Spleen (tissue), 13 donors: ENCODE measurements at places on chromosomes 12 and 14.

GRCh38 chr12:54608156-54608555, 19.7 kb upstream of the PPP1R1A start:
- H3K27ac ChIP-seq, result no peak overlapping the region
- H3K36me3 ChIP-seq, result no peaks in the 10 kb centered on the region

DNA sequence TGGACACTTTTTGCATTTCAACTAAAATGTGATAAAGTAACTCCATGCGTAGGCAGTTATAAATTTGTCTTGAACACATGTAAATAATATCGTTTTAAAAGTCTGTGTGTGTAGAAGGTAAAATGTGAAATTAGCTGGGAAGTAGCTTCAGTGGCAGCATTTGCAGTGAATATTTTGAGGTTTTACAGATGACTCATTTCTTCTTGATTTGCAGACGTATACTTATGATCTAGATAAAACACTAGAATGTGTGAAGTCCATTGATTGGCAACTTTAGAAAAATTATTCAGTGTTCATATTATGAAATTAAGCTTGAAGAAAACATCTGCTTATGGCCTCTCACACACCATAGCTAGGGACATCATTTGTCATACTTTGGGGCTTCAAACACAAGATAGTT, 788.6 kb upstream of the NOVA1 start:
- H3K36me3 ChIP-seq, result no peaks in the 10 kb centered on the region
- no peak overlapping the region for H3K4me3 ChIP-seq

DNA sequence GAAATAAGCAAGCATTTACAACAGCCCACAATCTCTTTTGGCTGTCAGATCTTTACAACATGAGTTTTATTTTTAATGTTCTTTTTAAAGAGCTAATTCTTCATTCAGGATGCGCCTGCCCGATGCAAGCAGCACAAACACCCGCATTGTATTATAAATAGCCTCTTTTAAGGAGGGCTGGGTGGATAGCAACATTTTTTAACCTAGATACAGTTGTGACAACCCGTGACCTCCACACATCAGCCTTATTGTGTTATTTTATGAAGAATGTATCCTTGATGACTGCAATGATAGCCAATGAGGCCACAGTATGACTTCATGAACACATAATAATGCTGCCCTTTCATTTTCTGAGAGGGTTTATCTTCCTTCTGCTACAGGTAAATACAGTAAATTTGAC, 173.7 kb downstream of the FOXN3 start:
- no peaks in the 10 kb centered on the region for H3K4me1 ChIP-seq
- no peak for DNase-seq
- H3K4me3 ChIP-seq, result no peak overlapping the region
- H3K36me3 ChIP-seq, result no peaks in the 10 kb centered on the region

GRCh38 chr12:104951759-104952509, 6.2 kb downstream of the SLC41A2 start:
- H3K4me1 ChIP-seq, result no peaks in the 10 kb centered on the region
- H3K36me3 ChIP-seq, result no peaks in the 10 kb centered on the region
- no peak overlapping the region for H3K27ac ChIP-seq
- no peak overlapping the region for H3K4me3 ChIP-seq
- H3K27me3 ChIP-seq, result no peaks in the 10 kb centered on the region

GRCh38 chr14:83940253-83940652, 1589.7 kb upstream of the FLRT2 start:
- no peaks in the 10 kb centered on the region for H3K4me1 ChIP-seq
- no peak overlapping the region for H3K4me3 ChIP-seq

DNA sequence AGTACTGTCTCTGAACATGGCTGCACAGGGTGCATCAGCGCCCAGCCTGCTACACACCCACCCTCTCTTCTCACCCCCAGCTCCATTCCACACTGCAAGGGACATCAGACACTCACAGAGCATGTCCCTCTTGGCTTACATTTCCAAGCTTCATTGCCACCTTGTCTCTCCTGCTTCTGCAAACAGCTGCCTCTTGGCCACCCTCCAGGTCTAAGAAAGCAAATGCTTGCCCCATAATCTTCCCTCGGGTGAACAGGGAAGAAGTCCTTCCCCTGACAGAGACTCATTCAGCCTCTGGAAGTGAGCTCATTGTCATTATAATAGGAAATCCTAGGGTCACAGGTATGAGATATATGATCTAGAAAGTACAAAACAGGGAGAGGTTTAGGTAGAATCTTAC, 505.2 kb downstream of the RMST start:
- H3K27me3 ChIP-seq, result no peaks in the 10 kb centered on the region
- H3K4me1 ChIP-seq, result no peaks in the 10 kb centered on the region
- H3K36me3 ChIP-seq, result no peaks in the 10 kb centered on the region

DNA sequence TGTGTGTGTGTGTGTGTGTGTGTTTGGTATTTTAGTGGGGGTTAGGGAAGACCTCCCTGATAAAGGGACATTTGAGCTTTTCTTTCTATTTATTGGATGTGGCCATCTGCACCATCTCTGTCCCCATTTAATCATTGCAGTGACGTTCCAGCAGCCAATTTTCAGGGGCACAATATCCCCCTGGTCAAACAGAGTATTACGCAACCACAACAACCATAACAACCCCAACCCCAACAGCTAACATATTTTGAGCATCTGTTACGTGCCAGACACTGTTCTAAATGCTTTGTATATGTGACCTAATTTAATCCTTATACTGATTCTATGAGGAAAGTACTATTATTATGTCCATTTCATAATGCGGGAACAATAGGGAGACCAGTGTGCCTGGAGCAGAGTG, 87.4 kb downstream of the TTC8 start:
- H3K4me3 ChIP-seq, result no peak overlapping the region
- no peaks in the 10 kb centered on the region for H3K36me3 ChIP-seq
- H3K4me1 ChIP-seq, result no peaks in the 10 kb centered on the region
- no peak for DNase-seq
- peaks cover 6% of the 10 kb centered on the region for H3K27me3 ChIP-seq

DNA sequence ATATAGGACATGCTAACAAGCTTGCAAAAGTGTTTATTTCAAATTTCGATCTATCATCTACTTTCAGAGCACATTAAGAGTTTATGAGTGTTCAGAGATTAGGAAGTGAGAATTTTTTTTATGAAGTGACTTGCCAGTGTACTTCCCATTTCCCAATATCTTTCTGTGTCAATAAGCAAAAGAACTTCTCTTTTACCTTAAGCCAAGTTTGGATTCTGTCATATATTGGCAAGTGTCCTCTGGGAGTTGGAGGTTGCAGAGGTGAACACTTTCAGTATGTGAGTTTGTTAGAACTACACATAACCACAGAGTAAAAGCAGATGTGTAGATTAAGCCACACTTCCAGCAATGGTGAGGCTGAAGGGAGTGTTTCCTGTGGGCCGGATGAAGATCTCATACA, 16.6 kb upstream of the KLRF1 start:
- peaks cover 10% of the 10 kb centered on the region for H3K27me3 ChIP-seq
- no peaks in the 10 kb centered on the region for H3K4me1 ChIP-seq
- H3K4me3 ChIP-seq, result no peak overlapping the region
- no peaks in the 10 kb centered on the region for H3K36me3 ChIP-seq
- DNase-seq, result no peak

DNA sequence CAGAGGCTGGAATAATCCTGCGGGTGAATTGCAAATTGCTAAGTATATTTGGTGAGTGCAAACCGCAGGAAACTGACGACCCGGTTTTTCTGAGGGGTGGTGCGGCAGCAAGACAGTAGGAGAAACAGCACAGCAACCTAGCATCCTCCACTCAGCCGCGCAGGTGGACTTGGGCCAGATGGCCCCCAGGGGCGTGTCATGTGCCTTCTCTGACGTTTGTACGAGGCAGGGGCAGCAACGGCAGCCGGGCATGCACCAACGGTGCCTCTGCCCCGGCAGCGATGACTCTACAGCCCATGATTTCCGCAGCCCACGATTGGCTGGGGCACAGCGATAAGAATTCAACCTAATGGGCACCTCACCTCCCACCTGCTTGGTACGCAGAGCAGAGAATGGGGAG, 11.1 kb upstream of the CLEC2A start:
- no peak overlapping the region for H3K4me3 ChIP-seq
- H3K36me3 ChIP-seq, result no peaks in the 10 kb centered on the region
- H3K27me3 ChIP-seq, result peaks cover 6% of the 10 kb centered on the region
- peak; percentile 84 for DNase-seq
- H3K27ac ChIP-seq, result no peak overlapping the region

DNA sequence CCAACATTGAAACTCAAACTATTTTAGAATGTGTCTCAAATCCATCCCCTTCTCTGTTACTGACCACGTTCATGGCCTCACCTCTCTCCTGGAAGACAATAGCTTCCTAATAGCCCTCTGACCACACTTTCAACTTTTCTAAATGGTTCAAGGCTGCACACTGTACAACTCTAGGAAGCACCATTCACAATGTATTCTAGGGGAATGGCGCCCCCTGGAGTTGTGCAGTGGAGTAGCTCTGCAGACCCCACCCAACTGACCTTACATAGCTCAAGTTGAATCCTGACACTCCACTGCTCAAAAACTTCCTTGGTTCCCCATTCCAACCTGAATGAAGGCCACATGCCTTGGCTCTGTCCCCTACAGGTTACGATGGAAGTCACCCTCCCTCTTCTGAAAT, 77.6 kb downstream of the GAS2L3 start:
- no peaks in the 10 kb centered on the region for H3K4me1 ChIP-seq
- H3K27me3 ChIP-seq, result no peaks in the 10 kb centered on the region
- no peak for DNase-seq
- no peaks in the 10 kb centered on the region for H3K36me3 ChIP-seq
- H3K4me3 ChIP-seq, result no peak overlapping the region
- H3K27ac ChIP-seq, result no peak overlapping the region

GRCh38 chr12:112939761-112940381, 1.6 kb downstream of the OAS3 start:
- H3K36me3 ChIP-seq, result peaks cover 35% of the 10 kb centered on the region
- no peaks in the 10 kb centered on the region for H3K27me3 ChIP-seq
- peak overlapping the region; percentile 90 for H3K27ac ChIP-seq
- no peak for DNase-seq
- H3K4me3 ChIP-seq, result no peak overlapping the region

DNA sequence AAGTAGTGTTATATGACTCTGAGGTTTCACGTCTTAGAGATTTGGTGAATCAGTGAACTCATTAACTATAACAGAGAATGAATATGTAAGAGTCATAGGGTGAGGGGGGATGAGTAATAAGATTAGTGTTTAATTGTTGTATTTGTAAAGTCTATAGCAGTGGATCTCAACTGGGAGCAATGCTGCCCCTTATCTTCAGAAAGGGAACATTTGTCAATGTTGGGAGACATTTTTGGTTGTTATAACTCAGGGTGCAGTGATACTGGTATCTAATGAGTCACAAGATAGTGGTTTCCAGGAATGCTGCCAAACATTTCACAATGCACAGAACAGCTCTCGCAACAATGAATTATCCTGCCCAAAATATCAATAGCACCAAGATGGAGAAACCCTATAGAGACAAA, 1193.7 kb downstream of the GALC start:
- no peaks in the 10 kb centered on the region for H3K36me3 ChIP-seq
- no peaks in the 10 kb centered on the region for H3K4me1 ChIP-seq
- no peaks in the 10 kb centered on the region for H3K27me3 ChIP-seq
- H3K4me3 ChIP-seq, result no peak overlapping the region

GRCh38 chr12:3222979-3223378, 145.8 kb downstream of the TSPAN9 start:
- H3K27ac ChIP-seq, result no peak overlapping the region
- no peak for DNase-seq
- no peak overlapping the region for H3K4me3 ChIP-seq
- H3K4me1 ChIP-seq, result peaks cover 34% of the 10 kb centered on the region

DNA sequence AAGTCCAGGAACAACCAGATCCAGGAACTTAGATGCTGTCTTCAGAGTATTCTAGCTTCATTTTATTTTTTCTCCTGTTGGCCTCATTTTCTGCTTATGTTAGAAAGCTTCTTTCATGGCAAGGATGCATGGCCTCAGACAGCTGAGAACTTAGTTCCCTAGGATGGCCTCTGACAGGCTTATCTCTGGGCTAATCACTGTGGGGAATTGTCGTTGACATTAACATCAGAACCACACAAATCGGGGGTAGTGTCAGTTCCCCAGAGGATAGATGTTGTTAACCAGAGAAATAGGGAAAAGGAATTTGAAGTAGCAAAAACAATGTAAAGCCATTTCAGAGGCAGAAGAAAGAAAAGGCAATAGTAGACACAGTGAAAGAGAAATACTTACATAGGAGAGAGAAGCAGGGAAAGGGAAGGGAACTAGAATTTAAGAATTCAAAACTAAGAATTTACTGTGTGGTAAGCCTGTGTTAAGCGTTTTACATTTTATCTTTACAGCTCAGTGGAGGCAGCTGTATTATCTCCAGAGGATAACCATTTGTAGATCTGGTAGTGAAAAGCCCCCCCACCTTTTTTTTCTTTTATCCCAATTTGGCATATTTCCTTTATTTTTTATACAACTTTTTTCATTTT, 21.8 kb downstream of the FUT8 start:
- peaks cover 49% of the 10 kb centered on the region for H3K4me1 ChIP-seq
- no peaks in the 10 kb centered on the region for H3K36me3 ChIP-seq
- no peak overlapping the region for H3K4me3 ChIP-seq
- no peaks in the 10 kb centered on the region for H3K27me3 ChIP-seq

GRCh38 chr12:3684449-3685051, 68.4 kb downstream of the CRACR2A start:
- peaks cover 44% of the 10 kb centered on the region for H3K36me3 ChIP-seq
- H3K4me1 ChIP-seq, result no peaks in the 10 kb centered on the region
- DNase-seq, result no peak

GRCh38 chr14:77154421-77154820, 12.8 kb upstream of the ZDHHC22 start:
- peaks cover 12% of the 10 kb centered on the region for H3K27me3 ChIP-seq
- H3K36me3 ChIP-seq, result no peaks in the 10 kb centered on the region
- H3K4me3 ChIP-seq, result no peak overlapping the region
- H3K27ac ChIP-seq, result no peak overlapping the region
- peak; percentile 29 for DNase-seq
- no peaks in the 10 kb centered on the region for H3K4me1 ChIP-seq

DNA sequence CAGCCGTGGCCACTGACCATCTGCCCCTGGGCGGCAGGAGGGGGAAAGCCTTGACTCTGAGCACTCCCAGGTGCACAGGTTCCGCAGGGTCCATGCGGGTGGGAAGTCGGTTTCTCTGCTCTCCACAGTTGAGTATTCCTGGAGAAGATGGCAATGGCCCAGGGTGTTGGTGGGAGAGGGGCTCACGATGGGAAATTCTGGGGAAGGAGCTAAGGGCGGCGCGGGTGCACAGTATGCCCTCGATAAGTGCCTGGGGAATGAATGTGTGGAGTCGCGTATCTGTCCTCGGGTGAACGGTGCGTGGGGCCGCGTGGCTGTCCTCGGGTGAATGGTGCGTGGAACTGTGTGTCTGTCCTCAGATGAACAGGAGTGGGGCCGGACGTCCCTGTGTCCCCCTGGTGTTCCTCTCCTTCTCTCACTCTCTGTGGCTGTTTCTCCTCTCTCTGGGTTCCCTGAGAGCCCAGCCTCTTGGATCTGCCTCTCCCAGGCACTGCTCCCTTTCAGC, 38.0 kb downstream of the NOC4L start:
- no peaks in the 10 kb centered on the region for H3K27me3 ChIP-seq
- H3K27ac ChIP-seq, result no peak overlapping the region
- no peaks in the 10 kb centered on the region for H3K36me3 ChIP-seq

- DNase-seq, result no peak
- H3K4me1 ChIP-seq, result peaks cover 13% of the 10 kb centered on the region
- H3K36me3 ChIP-seq, result no peaks in the 10 kb centered on the region
- H3K27ac ChIP-seq, result no peak overlapping the region
- H3K27me3 ChIP-seq, result peaks cover 72% of the 10 kb centered on the region
Observed at GRCh38 chr14:74240794-74241651, 1.8 kb downstream of the VSX2 start.

GRCh38 chr14:64550621-64551333, 1.0 kb downstream of the PPP1R36 start:
- no peak overlapping the region for H3K4me3 ChIP-seq
- H3K27ac ChIP-seq, result no peak overlapping the region
- DNase-seq, result no peak
- peaks cover 19% of the 10 kb centered on the region for H3K4me1 ChIP-seq
- peaks cover 3% of the 10 kb centered on the region for H3K27me3 ChIP-seq
